ENCODE measurements at places on chromosomes 4 and X.
A peak's percentile ranks its signal among the peaks of the same experiment; 100 is the strongest.

- no peak for DNase-seq
Observed at GRCh38 chr4:106258145-106259045, 57.6 kb downstream of the TBCK start.

DNA sequence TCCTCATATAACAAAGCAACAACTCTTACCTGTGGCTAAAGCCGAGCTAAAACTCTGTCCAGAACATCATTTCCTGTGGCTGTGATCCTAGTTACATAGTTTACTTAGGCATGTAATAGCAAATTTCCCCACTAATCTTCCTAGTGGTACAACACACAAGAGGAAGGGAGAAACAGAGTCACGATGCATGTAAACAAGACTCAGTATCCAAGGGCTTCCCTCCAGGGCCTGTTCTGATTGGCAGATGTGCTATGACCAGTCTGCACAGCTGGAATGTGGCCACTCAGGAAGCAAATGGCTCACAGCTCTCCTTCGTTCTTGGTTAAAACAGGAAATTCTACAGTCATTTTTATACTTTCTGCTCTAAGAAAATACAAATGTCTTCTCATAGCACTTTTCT, 49.2 kb upstream of the PRSS48 start:
- peak; percentile 90 for DNase-seq

- DNase-seq = no peak
Observed at GRCh38 chrX:46531442-46531841, 13.8 kb downstream of the ZNF674 start.

- DNase-seq = no peak
Observed at GRCh38 chrX:120111611-120112010, 4.1 kb downstream of the RHOXF1 start.

DNA sequence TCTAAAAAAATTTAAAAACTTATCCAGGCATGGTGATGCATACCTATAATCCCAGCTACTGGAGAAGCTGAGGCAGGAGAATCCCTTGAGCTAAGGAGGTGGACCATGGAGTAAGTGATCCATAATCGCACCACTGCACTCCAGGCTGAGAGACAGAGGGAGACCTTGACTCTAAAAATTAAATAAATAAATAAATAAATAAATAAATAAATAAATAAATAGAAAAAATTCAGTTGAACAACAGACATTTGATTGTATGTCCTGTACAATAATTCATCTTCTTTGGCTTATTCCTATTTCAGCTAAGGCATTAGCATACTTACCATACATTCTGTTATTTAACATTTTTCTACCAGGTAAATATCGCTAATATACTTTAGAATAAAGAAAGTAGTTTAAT, 726.1 kb upstream of the GALNTL6 start:
- no peak for DNase-seq

DNA sequence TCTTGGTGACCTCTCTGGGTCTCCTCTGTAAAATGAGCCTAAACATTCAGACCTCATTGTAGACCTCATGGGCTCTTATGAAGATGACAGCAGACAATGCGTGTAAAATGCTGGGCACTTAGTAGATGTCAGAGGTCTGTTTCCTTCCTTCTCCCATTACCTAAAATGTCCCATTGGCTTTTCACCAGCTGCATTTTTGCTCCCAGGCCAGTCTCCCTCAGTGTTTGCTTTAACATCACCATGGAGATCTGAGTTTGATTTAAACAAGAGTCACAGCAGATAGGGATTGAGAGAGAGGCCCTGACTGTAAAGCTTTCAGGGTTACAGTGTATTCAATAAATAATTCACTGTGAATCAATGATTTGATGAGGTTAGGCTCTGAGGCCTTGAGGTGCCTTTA, 24.3 kb downstream of the PSAPL1 start:
- peak; percentile 74 for DNase-seq

DNA sequence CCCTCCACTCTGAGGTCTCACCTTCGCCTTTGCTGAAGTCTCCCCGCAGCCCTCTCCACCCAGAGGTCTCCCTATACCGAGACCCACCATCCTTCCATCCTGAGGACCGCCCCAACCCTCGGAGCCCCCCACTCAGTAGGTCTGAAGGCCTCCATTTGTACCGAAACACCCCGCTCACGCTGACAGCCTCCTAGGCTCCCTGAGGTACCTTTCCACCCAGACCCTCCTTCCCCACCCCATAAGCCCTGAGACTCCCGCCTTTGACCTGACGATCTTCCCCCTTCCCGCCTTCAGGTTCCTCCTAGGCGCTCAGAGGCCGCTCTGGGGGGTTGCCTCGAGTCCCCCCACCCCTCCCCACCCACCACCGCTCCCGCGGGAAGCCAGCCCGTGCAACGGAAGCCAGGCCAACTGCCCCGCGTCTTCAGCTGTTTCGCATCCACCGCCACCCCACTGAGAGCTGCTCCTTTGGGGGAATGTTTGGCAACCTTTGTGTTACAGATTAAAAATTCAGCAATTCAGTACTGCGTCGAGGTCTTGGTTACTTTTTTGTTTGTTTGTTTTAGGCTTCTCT, 5.0 kb downstream of the SOD3 start:
- no peak for DNase-seq

GRCh38 chrX:101958139-101958538, 26.3 kb upstream of the ZMAT1 start:
- DNase-seq = no peak

- peak; percentile 80 for DNase-seq
Observed at GRCh38 chr4:120443116-120443515, 376.5 kb upstream of the MAD2L1 start.

GRCh38 chr4:86556791-86557415, 37.2 kb upstream of the PTPN13 start:
- no peak for DNase-seq

DNA sequence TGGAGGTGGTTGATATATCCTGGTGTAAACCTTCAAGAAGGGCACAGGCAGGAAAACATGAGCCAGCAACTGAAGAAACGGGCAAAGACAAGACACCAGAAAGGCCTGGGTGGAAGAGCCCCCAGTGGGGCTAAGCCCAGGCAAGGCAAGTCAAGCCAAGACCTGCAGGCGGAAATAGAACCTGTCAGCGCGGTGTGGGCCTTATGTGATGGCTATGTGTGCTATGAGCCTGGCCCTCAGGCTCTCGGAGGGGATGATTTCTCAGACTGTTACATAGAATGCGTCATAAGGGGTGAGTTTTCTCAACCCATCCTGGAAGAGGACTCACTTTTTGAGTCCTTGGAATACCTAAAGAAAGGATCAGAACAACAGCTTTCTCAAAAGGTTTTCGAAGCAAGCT, 7.2 kb downstream of the ZFP42 start:
- peak; percentile 33 for DNase-seq

DNA sequence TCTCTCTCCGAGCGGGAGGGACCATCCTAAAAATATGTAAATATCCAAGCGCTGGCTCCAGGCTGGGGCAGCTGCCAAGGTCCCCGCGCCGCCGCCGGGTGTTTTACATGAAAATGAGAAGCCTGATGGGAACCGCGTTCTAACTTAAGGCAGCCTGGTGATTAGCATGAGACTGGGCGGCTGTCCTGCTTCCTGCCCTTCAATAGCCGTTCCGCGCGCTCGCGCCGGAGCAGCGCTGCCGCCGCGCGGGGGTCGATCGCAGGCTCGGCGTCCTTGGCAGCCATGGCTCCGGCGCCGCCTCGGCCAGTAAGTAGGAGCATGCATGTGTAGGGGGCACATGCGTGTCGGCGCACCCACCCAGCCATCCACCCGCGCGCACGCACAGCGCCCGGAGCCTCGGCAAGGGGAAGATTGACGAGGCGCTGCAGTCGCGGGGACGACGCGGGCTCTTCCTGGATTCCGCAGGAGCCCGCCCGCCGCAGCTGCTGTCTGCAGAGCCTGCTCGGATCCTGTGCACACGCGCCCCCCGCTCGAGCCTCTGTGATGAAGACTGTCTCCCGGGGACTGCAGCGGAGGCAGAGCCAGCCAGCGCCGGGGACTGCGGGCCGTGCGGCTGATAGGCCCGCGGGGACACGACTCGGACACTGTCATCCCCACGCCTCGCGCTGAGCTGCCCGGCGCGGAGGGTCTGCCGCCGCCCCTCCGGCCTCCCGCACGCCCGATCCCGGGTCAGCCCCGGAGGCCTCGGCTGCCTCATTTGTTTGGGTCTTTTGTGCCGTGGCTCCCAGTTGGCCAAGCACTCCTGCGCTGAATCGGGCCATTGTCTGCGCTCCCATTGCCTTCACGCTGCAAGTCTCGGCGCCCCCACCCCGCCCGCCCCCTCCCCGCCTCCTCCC, 734 bp downstream of the STOX2 start:
- DNase-seq = peak; percentile 52

DNA sequence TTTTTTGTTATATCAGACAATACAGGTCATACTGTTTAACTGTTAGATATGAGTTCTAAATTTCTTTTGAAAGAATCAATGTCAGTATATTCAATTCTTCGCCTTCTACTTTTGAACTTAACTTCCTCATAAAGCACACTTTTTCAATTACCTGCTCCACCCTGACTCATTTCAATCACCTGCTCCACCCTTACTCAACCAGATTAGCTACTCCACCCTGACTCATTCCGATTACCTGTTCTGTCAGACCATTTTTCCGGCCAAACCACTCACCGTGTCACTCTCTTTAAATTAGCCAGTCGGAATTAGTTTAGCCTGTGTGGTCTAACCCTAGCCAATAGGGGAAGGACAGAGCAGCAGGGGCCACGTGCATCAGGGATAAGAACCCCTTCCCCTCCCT, 751.8 kb upstream of the POU3F4 start:
- no peak for DNase-seq

DNA sequence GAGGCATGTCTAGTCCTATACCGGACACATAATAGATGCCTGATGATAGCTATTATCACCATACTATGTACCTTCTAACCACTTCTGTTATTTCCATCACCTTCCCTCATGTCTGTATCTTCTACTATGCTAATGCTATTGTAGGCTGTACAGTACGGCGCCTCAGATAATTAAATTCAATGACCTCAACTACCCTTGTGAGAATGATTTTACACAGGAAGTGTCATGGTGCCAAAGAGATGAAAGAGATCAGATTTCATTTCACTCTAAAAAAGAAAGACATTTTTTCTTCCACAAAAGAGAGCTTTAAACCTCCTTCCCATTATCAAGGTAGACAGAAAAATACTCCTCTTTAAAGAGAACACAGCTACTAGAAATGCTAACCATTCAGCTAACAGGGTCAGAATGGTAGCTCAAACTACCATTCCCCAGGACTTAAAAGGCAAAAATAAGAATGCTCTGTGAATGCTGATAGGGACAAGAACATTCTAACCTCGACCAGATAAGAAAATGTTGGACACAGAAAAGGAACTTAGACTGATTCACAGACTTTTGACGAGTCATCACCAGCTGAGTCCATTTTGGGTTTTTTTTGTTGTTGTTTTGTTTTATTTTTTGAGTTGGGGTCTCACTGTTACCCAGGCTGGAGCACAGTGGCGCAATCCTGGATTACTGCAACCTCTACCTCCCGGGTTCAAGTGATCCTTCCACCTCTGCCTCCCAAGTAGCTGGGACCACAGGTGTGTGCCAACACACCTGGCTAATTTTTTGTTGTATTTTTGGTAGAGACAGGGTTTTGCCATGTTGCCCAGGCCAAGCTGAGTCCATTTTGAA, 99.2 kb upstream of the RAPGEF2 start:
- no peak for DNase-seq

- no peak for DNase-seq
Observed at GRCh38 chr4:26420913-26421312, 69.4 kb downstream of the CCKAR start.

DNA sequence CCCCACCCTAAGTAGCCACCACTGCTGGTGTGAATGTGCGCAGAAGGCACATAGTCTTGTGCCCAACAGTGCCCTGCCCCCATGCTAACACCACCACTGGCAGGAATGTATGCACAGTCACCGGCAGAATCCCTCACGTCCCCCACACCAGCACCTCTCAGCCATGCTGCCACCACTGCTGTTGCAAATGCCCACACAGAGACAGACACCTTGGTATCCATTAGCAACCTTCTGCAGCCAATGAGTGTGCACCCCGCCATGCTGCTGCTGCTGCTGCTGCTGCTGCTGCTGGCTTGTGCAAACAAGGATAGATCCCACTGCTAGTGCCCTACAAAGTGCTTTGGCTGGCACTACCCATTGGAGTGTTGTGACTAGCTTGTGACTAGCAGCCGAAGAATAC, 52.4 kb upstream of the MMAA start:
- no peak for DNase-seq

DNA sequence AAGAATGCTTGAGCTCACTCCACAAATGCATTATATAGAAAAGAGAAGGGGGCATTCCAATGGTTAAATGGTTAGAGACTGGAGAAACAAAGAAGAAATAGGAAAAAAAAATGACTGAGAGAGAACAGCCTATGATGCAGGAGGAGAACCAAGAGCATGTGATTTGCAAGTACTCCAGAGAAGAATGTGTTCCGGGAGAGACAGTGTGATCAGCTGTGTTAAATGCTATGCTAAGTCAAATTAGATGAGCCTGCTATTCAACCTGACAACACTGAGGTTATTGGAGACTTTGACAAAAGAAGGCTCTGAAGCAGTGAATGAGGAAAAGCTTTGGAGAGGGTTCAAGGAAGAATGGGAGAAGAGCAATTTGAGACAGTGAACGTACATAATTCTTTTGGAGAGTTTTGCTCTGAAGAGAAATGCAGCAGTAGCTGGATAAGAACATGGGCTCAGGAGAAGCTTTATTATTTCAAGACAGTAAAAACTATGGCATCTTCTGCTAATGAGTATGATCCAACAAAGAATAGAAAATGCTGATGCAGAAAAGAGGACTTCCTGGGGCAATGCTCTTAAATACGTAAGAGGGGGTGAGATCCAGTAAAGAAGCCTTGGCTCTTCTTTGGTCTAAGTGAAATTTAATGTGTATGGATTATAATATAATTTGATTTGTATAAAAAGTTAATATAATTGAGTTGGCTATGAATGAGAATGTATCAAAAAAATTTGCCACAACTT, 66.3 kb downstream of the PPP3CA start:
- DNase-seq = no peak

DNA sequence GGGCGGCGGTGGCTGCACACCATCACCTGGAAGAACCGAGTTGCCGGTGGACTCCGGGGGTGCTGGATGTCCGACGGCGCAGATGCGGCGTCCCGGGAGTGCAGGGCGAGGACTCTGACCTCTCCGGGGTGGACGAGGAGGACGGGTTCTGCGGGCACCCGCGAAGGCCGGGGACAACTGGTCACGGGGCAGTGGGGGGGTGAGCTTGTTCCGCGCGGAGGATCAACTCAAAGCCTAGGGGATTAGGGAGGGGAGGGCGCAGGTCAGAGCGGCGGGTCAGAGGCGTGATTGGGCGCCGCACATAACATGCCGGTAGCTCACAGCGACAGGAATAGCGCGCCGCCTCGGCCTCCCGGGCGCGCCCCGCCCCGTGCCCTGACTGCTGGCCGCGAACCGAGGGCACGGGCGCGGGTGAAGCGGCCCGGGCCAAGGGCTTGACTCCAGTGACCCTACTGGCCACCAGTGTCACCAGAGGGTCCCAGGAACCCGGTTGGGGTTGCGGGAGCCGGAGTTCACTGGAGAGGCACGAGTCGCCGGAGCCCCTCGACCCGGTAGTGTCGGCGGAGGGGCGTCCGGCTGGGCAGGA, at the start of gene KLHL34:
Gene KLHL34 (minus strand): TSS at position 179 of the 586 bp plus-strand sequence. CDS start 542 bp downstream, outside the sequence.
- no peak for DNase-seq

GRCh38 chr4:130542953-130543352, 1447.0 kb downstream of the C4orf33 start:
- no peak for DNase-seq
